ENCODE measurements at places on chromosomes 2 and 18.

DNA sequence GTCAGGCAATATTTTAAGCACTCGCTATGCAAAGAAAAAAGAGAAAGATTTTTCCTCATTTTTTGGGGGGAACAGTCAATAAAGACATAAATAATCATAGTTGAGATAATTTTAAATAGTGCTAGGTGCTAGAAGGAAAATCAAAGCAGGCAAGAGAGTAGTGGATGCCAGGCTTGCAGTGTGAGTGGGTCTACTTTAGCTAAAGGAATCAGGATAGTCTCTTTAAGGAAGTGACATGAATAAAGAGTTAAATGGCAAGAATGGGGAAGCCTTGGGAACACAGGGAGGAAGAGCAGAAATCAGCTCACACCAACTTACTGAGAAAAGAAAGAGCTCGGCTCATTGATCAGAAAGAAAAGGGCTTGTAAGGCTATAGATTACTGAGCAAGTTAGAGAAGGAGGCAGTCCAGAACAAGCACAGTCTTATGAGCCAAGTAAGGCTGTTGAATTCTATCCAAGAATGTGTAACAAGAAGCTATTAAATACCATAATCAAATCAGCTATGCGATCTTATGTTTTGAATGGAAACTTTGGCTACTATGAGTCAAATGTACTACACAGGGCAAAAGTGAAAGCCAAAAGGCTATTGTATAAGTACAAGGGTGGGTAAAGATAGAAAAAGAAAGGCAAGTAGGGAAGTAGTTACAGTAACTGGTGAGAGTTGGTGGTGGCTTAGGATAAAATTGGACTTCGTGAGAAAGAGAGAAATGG is 833.8 kb upstream of the PIK3C3 start:
- peak; percentile 56 for DNase-seq

GRCh38 chr2:79994161-79994560 is 310.4 kb downstream of the LRRTM1 start:
- no peak for DNase-seq

DNA sequence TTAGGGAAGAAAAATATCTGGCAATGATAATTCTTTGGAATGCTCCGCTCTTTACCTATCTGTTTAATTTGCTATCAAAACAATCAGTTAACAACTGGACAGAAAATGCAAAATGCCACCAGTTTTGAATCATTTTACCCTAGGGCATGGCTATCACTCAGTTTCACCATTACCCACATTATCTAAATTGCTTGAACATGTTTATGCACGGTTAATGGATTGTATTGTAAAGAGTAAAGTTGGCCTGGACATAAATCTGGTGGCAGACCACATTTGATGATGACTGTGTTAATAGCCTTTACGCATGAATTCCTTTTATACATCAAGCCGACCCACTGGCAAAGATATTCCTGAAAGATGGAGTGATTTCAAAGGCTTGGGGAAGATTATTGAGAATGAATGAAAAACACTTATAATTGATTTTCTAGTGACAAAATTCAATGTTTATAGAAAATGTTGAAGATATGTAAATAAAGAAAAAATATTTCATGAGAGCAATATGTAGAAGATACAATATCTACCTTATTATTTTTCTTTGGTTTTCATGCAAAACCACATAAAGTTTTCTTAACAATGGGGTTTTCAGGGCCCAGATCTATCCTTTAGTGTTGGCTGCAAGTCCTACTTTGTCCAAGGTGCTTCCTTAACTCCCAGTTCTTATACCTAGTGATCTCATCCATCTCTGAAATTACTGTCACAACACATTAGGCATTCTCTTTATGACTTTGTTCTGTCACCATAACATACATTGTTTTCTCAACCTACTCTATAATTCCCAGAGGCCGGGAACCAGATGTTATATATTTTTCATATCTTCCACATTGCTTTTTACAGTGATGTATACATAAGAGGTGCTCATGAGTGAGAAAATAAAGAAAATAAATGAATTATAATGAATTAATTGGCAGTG is 265.1 kb downstream of the RIT2 start:
- no peak for DNase-seq

GRCh38 chr2:106004851-106005250 is 189.2 kb downstream of the UXS1 start:
- no peak for DNase-seq

- DNase-seq = peak; percentile 34
These were observed 2.0 kb upstream of the ATRAID start for GRCh38 chr2:27209621-27210401.

DNA sequence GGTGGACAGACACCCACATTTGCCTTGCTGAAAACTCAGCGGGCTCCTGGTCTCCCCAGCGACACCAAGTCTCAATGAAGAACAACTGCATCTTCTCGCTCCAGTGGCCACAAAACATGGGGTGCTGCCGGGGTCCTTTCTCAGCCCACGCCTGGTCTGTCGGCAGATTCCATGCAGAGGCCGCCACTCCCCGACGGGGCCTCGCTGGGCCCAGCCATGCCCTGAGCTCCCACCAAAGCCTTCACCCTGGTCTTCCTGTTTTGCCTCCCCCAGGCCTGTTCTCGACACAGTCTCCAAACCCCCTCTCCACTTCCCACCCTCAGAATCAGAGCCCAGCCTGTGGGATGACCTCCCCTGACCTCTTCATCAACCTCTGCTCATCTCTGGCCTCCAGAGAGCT is 31.2 kb downstream of the DIPK1C start:
- no peak for DNase-seq

DNA sequence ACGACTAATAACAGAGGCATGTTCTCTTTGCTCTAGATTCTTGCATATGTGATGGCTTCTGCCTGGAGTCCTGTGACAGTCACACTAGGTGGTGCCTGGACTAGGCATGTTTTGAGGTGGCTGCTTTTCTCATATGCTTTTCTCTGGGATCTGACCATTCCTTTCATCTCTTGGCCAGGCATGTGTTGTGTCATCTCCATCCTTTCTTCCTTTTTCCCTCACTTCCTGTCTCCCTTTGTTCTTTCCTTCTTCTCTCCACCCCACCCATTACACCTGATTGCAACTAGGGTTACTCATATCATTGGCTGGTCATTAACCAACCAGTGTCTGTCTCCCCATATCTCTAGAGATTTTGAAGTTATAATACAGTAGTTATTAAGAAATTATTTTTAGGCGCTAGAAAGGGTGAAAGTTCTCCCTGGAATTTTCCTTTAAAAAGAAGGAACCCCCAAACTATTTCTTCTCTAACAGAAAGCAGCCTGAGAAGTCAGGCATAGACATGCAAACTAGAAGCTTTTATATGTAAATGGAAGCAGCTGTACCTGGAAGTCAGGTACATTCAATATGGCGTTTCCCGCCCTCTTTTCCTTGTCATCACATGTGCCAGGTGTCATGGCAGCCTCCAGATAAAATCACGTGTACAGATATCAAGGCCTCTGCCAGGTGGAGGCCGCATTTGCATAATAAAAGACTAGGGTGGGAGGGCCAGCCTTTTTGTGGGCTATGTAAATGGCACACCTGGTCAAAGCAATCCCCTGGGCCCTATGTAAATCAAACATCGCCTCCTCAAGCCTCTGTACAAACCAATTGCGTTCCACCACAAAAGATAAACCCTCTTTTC is 220.4 kb upstream of the MEX3C start:
- DNase-seq = no peak

GRCh38 chr2:69582582-69583176 is 60.9 kb downstream of the AAK1 start:
- DNase-seq = no peak

GRCh38 chr2:138512672-138513071 is 11.1 kb downstream of the SPOPL start:
- DNase-seq = peak; percentile 48

DNA sequence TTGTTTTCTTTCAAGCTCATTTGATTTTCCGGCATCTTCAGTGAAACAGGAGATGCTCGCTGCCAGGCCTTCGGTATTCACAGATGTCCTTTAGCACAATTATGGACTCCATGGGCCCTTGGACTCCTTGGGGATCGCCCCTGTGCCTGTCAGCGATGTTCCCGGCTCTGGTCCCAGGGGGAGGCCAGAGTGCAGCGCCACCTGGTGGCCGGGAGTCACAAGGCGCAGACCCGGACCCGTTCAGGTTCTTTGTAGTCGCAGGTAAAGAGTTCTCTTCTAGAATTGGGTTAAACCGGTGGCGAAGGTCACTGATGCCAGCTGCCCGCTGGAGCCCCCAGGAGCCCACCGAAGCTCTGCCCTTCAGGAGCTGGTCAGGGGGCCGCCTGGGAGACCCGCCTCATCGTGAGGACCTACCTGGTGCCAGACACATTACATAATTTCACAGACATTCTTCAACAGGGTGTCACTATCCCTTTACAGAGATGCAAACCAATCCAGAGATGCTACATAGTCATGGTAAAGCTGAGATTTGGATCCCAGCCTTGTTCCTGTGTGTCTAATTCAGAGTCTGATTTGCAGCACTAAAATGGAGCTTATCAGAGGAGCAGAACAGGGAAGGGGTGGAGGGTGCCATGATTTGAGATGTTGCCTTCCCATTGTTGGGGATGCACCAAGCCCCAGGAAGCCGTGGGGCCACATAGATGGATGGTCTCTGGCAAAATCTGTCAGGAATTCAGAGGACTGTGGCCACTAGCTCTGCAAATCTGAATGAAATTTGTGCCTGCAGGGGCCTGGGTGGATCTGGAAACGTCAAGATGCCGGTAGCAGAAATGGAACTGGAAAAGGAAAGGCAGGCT is 6.0 kb upstream of the INPP5D start:
- DNase-seq = no peak

GRCh38 chr2:209358992-209359391 is 64.9 kb upstream of the MAP2 start:
- no peak for DNase-seq

DNA sequence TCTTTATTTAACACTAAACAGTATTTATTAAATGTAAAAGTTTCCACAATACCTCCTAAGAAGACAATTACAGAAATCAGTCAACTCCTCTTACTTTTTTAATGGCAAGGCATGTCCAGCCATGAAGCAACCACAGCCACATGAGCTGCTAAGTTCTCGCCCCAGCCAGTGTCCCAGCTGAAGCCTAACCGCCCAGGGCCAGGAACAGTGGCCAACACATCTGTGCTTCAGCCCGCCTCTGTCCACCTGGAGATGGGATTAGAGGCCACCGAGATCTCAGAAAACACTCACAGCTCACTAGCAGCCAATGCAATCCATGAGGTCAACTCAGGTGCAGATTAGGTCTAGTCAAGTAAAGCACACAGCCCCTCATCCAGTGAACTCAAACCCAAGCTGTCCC is 40.2 kb downstream of the PID1 start:
- no peak for DNase-seq

Data from LNCaP clone FGC (cell line).